ENCODE measurements at places on chromosomes 7 and 10.

DNA sequence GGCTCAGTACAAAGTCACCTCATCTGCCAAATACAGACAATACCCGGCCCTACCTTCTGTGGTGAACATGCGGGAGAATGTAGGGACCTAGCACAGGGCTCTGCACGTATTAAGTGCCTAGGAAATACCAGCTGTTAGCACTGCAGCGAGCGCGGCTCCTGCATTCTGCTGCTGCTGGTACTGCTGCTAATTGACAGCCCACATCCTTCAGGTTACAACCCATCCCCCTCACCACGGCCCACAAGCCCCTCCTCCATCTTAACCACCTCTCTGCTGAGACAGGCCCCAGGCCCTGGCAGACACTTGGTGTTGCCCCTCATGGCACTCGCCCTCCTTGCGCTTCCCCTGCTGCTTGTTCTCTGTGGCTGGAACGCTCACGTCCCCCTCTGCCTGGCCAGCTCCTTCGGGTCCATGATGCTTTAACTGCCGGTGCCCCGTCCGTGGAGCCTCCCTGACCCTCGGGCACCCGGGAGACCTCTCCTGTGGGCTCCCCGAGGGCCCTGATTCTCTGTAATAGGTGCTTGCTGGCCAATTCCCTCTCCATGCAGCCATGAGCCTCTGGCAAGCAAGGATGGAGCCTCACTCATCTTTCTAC lies 53.3 kb upstream of the LOXL4 start:
- H3K27ac ChIP-seq = no peak overlapping the region
- H3K36me3 ChIP-seq = no peaks in the 10 kb centered on the region
- H3K4me1 ChIP-seq = no peaks in the 10 kb centered on the region
- peaks cover 3% of the 10 kb centered on the region for H3K27me3 ChIP-seq

GRCh38 chr7:140557069-140557468 lies 77.8 kb upstream of the MKRN1 start:
- peaks cover 4% of the 10 kb centered on the region for H3K27me3 ChIP-seq
- no peak for DNase-seq
- H3K36me3 ChIP-seq = no peaks in the 10 kb centered on the region
- H3K27ac ChIP-seq = no peak overlapping the region

GRCh38 chr10:116787893-116788665 lies 45.7 kb upstream of the HSPA12A start:
- no peak overlapping the region for H3K4me3 ChIP-seq
- peak; percentile 41 for DNase-seq
- H3K27ac ChIP-seq = no peak overlapping the region
- H3K36me3 ChIP-seq = no peaks in the 10 kb centered on the region

- no peak overlapping the region for H3K27ac ChIP-seq
- H3K4me3 ChIP-seq = no peak overlapping the region
- no peaks in the 10 kb centered on the region for H3K36me3 ChIP-seq
- no peaks in the 10 kb centered on the region for H3K4me1 ChIP-seq
- DNase-seq = no peak
- H3K27me3 ChIP-seq = no peaks in the 10 kb centered on the region
These were observed 741.7 kb upstream of the GALNT17 start for GRCh38 chr7:70390251-70390650.

GRCh38 chr10:73953665-73954064 lies 42.7 kb downstream of the PLAU start:
- no peaks in the 10 kb centered on the region for H3K36me3 ChIP-seq
- peaks cover 9% of the 10 kb centered on the region for H3K4me1 ChIP-seq
- H3K27ac ChIP-seq = no peak overlapping the region

DNA sequence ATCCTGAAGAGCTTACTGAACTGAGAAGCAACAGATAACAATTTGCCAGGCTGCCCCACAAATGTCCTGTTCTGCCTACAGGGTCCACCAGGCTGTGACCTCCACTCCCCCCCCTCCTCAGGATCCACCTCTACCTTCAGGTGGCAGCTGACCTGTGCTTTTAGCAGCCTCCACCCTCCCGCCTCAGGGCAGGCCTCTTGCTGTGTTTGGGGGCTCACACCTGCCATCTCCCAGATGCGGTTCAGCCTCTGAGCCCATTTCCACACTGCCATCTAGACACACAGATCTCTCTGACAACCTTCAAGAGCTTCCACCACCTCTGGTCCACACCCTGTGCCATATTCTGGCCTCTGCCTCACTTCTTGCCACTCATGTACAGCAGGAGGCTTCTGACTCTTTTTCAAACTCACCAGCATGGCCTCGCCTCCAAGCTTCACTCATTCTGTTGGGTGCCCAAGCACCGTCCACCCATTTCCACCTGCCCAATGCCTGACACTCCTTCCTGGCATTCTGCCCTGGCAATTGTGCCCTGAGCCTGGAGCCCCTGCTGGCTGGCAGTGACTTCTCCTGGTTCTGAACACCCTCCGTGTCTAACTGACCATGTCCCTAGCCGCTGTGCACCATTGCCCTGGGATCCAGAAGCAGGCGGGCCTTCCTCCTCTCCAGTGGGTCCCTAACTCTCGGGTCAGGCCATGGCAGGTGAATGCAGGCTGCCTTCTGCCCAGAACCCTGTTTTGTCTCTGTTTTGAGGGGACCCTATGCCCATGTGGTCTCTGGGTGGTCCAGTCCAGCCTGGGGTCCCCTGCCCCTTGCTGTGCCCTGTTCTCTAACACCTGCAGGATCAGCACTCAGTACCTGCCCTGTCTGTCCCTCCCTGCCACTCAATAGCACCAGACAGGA lies 18.5 kb downstream of the TMEM72 start:
- no peak for DNase-seq
- H3K4me3 ChIP-seq = no peak overlapping the region
- H3K36me3 ChIP-seq = no peaks in the 10 kb centered on the region
- peaks cover 72% of the 10 kb centered on the region for H3K4me1 ChIP-seq

DNA sequence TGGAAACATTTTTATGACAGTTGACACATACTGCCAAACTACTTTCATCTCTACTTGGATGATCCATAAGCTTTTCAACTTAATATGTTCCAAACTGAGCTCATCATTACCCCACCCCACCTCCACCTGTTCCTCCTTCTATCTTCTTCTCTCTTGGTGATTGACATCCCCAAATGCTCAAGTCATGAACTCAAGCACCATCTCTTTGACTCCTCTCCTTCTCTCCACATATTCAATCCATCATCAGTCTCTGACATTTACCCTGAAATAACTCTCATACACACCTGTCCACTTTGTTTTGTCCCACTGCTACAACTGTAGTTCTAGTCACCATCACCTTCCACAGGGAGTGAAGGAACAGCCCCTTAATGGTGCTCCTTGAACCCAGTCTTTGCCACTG lies 43.3 kb downstream of the SGCE start:
- no peak overlapping the region for H3K27ac ChIP-seq
- H3K36me3 ChIP-seq = peaks cover 1% of the 10 kb centered on the region

DNA sequence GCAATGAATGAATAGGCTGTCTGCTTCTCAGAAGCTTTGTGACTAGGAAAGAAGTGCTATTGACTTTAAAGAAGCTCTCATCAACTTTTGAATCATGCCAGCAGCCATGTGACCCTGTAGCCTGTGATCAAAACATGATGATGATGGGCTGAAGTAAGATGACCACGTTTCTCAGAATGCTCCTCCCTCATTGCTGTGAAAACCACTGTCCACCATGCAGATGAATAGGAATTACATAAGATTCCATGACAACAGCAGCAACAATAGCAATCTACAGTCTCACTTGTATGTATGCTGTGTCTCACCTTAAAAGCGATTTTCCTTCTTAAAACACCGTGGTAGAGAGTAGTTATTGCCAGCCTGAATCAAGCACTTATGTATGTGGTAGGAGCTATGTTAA lies 228.4 kb downstream of the TRIL start:
- no peaks in the 10 kb centered on the region for H3K27me3 ChIP-seq
- H3K4me3 ChIP-seq = no peak overlapping the region
- H3K36me3 ChIP-seq = no peaks in the 10 kb centered on the region
- H3K4me1 ChIP-seq = no peaks in the 10 kb centered on the region
- no peak for DNase-seq

- H3K4me1 ChIP-seq = no peaks in the 10 kb centered on the region
- H3K27ac ChIP-seq = no peak overlapping the region
- no peak for DNase-seq
- H3K4me3 ChIP-seq = no peak overlapping the region
- no peaks in the 10 kb centered on the region for H3K27me3 ChIP-seq
These were observed 390.4 kb upstream of the LRRTM3 start for GRCh38 chr10:66535439-66535838.

- H3K36me3 ChIP-seq = no peaks in the 10 kb centered on the region
- H3K4me1 ChIP-seq = no peaks in the 10 kb centered on the region
These were observed 37.6 kb downstream of the R3HCC1L start for GRCh38 chr10:98172073-98172472.

- H3K4me1 ChIP-seq = no peaks in the 10 kb centered on the region
- DNase-seq = peak; percentile 5
- no peak overlapping the region for H3K4me3 ChIP-seq
These were observed 19.9 kb upstream of the LMOD2 start for GRCh38 chr7:123635551-123636359.

DNA sequence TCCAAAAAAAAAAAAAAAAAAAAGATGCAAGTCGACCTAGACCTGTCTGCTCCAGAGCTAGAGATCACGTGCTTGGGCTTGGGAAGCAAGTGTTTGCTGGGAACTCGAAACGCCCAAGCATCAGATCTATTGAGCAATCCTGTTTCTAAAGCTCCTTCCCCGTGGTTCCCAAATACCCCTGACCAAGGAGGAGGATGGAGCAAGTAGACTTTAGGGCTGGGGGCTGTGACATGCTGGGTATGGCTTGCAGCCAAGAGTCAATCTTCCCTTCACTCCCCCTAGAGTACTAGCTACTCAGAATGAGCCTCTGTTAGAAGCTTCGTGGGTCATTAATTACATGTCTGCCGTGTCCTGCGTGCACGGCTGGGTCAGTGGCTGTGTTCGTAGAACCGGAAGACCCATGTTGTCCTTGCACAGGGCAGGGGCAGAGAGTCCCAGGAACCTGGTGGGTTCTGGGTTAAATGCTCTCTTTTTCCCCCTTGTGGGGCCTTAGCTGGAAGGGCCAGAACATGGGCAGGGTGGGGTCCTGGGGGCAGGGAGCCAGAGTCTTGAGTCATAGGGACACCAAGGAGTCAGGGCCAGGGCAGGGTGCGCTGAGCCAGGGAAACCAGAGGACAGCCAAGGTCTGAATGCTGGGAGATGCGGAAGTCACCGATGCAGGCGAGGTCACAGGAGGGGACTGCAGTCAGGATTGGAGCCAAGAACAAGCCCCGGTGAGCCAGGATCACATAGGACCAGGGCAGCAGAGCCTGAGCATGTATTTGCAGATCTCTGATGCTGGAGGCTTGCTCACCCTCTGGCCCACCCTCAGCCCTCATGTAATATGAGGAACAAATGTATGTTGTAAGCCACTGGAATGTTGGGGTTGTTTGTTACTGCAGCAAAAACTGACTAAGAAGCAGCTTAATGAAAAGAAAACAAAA lies 34.6 kb upstream of the TPST1 start:
- peaks cover 2% of the 10 kb centered on the region for H3K27me3 ChIP-seq
- peaks cover 26% of the 10 kb centered on the region for H3K4me1 ChIP-seq
- DNase-seq = peak; percentile 56
- H3K27ac ChIP-seq = no peak overlapping the region

DNA sequence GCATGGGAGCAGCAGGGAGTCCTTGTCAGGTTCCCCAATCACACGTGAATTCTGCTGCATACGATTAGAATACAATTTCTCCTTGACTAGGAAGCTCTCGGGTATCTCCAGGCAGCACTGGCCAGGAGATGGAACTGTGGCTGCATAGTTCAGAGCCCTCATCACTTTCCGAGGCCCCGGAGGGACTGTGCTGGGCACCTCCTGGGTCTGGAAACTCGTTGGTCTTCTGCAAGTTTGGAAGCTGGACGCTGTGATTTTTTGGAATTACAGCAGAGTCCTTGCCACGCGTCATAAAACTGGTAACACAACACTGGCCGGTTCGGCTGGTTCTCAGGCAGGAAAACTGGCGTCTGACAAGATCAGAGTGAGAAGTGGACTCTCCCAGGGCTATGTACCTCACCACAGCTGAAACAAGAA lies 216.1 kb downstream of the CCDC3 start:
- no peaks in the 10 kb centered on the region for H3K36me3 ChIP-seq
- DNase-seq = no peak
- no peaks in the 10 kb centered on the region for H3K4me1 ChIP-seq
- H3K4me3 ChIP-seq = no peak overlapping the region
- H3K27me3 ChIP-seq = no peaks in the 10 kb centered on the region
- no peak overlapping the region for H3K27ac ChIP-seq

DNA sequence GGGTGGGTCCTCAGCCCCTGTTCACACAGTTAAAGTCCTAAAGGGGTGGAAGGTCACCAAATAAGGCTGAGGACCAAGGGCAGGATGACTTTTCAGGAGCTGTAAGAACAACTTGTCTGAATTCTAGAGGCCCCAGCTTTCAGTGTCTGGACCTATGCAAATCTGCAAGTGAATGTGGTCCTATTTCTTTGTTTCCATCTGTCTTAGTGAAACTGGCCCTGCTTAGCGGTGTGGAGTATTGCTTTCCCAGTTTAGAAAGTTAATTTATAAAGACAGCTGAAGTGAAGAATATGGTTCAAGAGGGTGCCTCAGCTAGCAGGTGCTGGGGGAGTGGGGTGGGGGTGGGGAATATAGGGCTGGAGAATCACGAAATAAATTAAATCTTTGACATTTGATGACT lies 40.1 kb downstream of the HHEX start:
- DNase-seq = no peak
- H3K4me1 ChIP-seq = peaks cover 18% of the 10 kb centered on the region
- no peak overlapping the region for H3K27ac ChIP-seq
- H3K4me3 ChIP-seq = no peak overlapping the region

- DNase-seq = no peak
- H3K27me3 ChIP-seq = no peaks in the 10 kb centered on the region
- no peak overlapping the region for H3K27ac ChIP-seq
- no peaks in the 10 kb centered on the region for H3K36me3 ChIP-seq
- H3K4me1 ChIP-seq = no peaks in the 10 kb centered on the region
These were observed 408.3 kb upstream of the ANKRD30A start for GRCh38 chr10:36717118-36717517.

DNA sequence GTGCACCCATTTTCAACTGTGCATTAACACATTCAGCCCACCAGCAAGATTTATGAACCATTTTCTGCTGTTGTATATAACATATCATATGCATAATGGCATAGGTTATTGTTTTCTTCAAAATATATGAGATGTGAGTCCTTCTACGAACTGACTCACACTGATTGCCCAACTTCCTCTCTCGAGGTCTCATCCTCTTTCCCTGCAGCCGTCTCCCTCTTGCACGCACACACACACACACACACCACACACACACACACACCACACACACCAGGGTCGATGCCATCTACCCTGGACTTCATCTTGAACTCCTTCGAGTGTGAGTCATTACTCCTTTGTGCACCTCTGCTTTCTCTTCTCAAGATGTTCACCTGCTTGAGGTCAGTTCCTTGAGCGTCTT lies 36.7 kb downstream of the EGFR start:
- no peak overlapping the region for H3K27ac ChIP-seq
- no peak overlapping the region for H3K4me3 ChIP-seq
- no peaks in the 10 kb centered on the region for H3K27me3 ChIP-seq
- no peaks in the 10 kb centered on the region for H3K36me3 ChIP-seq
- peaks cover 12% of the 10 kb centered on the region for H3K4me1 ChIP-seq
- no peak for DNase-seq

- H3K4me1 ChIP-seq = no peaks in the 10 kb centered on the region
- H3K36me3 ChIP-seq = no peaks in the 10 kb centered on the region
- H3K27me3 ChIP-seq = no peaks in the 10 kb centered on the region
- DNase-seq = no peak
- no peak overlapping the region for H3K4me3 ChIP-seq
- H3K27ac ChIP-seq = no peak overlapping the region
These were observed 115.6 kb downstream of the ATXN7L1 start for GRCh38 chr7:105760551-105761447.

- no peak for DNase-seq
- no peak overlapping the region for H3K27ac ChIP-seq
- peaks cover 15% of the 10 kb centered on the region for H3K27me3 ChIP-seq
- no peaks in the 10 kb centered on the region for H3K36me3 ChIP-seq
These were observed 7.1 kb downstream of the FGF8 start for GRCh38 chr10:101768791-101769170.

Data from HepG2 (cell line).